ENCODE measurements at places on chromosomes 12 and 14. TPM values are rescaled to one million over a fixed set of nuclear protein-coding genes. Genes with fewer than 3 reads are reported as not detected.

GRCh38 chr14:73755434-73756014, 41.3 kb upstream of the PNMA1 start:
- no peak for DNase-seq

The SDR9C7 gene
- not detected for total RNA-seq

The FOXM1 gene
- total RNA-seq, result 64.4 TPM

DNA sequence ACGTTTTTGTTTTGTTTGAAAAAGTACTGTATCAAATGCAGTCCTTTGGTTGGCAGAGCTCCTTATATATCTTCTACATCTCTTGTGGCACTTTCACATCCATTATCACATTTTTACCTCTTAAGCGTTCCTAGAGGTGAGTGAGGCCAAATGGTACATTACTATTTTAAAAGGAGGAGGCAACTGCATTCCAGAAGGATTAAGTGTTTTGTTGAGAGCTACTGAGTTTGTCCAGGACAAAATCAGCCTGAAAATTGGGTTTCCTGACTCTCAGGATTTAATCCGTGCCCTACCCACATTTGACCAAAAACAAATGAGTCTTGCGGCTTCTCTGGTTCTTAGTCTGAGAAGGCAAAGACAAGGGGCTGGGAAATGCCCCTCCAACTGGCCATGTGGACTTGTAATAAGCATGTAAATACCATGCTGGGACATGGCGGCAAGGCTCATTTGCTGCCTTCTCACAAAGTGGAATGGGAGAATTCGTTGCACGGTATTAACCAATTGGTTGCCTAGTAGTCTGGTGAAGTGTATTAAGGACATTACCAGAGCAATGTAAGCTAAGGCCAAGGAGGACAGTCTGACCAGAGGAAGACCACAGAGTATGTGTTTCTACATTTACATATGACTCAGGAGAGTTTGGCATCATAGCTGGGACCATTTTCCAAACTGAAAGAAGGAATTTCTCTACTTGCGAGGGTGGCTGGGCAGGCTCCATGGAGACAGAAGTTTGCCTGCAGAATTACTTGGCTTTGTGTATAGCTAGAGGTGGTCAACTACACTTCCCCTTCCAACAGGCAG, 175.8 kb upstream of the PLXNC1 start:
- DNase-seq, result no peak

GRCh38 chr12:42145552-42146215, 1.0 kb upstream of the GXYLT1 start:
- DNase-seq, result no peak

The SLC25A47 gene
- total RNA-seq, result not detected
